ENCODE measurements at places on chromosomes 2 and 18. TPM values are rescaled to one million over a fixed set of nuclear protein-coding genes. Genes with fewer than 3 reads are reported as not detected.
A peak's percentile ranks its signal among the peaks of the same experiment; 100 is the strongest.

Gene CENPO
- 35.3 TPM for total RNA-seq

Gene AMER3
- total RNA-seq, result not detected

Gene CPS1
- 35.7 TPM for total RNA-seq

DNA sequence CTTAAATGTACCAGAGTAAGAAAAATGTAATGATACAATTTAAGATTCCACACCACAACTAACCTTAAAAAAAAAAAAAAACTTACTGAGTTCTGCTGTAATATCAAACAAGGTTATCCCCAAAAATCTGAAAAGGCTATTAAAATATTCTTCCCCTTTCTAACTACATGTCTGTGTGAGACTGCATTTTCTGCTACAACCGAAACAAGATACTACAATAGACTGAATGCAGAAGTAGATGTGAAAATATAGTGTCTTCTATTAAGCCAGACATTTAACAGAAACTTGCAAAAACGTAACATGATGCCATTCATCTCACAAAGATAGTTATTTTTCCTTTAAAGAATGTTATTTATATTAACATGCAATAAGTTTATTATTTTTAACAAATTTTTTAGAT lies 16.2 kb downstream of the SS18 start:
- no peak for DNase-seq

- DNase-seq, result no peak
These were observed 879.9 kb downstream of the DCC start for GRCh38 chr18:53219853-53220252.

DNA sequence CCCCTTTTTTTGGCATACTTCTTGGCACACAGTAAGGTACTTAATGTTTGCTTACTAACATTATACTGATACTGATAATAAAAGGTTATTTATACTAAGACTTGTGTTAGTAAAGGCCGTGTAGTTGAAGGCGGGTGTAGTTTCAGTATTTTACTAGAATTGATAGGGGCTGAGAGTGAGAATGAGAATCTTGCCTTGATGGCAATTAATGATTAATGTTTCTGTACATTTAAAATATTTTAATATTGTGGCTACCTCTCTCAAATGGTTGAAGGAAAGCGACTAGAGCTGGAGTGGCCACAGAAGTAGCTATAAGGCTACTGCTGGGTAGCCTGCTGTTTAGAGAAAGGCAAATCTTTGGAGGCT lies 29.3 kb downstream of the PELI1 start:
- DNase-seq, result no peak

DNA sequence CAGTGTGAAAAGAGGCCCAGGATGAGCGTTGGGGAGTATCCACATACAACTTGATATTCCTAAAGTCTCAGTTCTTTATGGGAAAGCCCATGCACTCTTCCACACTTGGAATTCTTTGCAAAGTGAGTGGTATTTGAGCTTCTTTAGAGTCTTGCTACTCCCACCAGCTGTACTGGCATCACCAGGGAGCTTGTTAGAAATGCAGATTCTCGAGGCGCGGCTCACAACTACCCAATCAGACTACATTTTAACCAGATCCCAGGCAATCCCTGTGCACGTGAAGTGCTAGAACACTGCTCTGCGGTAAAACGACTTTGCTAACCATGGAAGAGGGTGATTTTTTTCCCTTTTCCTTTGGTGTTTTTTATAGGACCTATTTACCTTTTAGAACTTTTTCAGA lies 184.7 kb downstream of the NEDD4L start:
- DNase-seq, result no peak

GRCh38 chr18:10400534-10401307 lies 53.7 kb upstream of the APCDD1 start:
- no peak for DNase-seq

DNA sequence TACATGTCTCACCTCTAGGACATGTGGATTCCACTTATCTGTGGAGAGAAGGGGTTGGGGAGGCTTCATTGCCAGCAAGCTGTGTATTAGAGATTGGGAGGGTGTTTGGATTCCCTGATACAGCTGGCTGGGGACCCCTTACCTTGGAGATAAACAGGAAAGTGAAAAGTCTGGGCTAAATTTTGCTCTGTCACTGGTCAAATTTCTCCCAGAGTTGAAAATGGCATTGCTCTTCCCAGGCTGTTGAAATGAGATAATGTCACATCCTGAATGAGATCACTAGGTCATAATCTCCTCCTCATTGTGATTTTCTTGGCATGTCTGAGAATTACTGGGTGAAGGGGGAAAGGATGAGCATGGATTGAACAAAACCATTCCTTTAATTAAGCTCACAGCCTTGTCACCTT lies 265.0 kb upstream of the PARD3B start:
- no peak for DNase-seq

DNA sequence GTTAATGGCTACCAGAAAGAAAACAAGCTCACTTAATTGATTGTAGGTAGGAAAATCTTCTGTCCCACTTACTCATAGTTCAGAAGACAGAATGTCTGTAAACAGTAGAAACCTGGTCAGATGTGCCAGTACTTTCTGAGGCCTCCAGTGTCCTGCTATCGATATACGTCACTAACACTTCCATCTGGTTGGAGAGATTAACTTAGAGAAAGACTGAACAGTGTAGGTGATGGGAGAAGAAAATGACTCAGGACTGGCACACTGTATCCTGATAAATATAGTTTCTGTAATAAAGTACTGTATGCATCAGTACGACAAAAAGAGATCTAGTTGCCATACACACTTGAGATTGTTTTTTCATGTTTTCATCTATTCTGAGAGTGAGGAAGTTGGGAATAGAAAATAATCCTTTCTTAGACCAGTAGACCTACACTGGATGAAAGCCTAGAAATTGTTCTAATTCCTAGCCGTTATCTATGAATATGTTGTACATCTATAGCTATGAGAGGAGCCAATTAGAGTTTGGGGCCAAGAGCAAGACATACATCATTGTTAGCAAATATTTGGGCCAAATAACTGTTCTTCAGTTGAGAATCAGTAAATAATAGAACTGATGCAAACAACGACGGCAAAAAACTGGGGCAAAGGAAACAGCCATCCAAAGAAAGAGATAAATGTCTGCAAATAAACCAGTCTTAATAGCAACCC lies 105.9 kb downstream of the NAT8 start:
- peak; percentile 42 for DNase-seq

- no peak for DNase-seq
These were observed 208.2 kb downstream of the SH3RF3 start for GRCh38 chr2:109337221-109337620.

GRCh38 chr2:240799033-240799820 lies 20.8 kb downstream of the KIF1A start:
- DNase-seq, result no peak

DNA sequence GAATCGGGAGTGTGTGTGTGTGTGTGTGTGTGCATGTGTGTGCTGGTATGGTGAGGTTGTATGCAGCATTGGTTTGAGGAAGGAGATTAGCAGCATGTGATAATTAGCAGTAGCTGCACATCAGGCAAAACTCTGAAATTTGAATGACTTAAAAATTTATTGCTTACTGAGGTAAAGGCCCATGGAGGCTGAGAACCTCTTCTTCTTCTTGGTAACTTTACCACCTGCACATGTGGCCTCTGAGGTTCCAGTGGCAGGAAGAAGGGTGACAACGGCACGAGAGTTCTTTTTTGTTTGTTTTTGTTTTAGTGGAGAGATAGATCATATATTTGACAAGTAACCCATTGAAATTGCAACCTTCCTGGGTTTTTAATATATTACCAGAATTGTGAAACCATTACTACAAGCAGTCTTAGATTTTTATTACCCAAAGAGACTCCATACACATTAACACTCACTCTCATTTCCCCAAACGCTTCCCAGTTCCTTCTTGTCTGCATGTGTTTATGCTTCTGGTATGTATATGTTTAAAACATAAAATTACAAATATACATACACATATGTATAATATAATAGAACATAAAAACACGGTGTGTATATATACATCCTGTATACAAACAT lies 292.1 kb downstream of the PTGR3 start:
- no peak for DNase-seq

All from fibroblast of the aortic adventitia (primary cell).